Neural crest cell (in vitro differentiated cells): ENCODE measurements at places on chromosomes 7 and 10.

DNA sequence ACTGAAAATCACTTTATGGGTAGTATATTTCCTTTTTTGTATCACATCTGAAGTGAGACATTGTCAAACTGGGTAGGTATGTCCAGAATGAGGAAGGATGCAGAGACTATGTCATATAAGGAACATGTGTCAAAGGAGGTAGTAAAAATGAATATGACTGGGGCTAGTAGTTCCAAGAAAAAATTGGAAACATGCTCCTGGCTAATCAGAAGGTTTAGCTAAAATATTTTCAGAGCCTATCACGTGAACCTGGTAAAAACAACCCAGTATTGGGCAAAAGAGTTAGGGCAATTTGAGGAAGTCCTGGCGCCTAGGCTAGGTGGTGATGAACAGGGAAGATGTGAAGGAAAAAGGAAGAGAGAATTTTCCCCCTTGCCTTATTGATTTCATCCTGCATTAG is 26.4 kb downstream of the ENTPD1 start:
- DNase-seq: no peak

GRCh38 chr7:2018569-2019460 is 213.9 kb downstream of the MAD1L1 start:
- DNase-seq: no peak

DNA sequence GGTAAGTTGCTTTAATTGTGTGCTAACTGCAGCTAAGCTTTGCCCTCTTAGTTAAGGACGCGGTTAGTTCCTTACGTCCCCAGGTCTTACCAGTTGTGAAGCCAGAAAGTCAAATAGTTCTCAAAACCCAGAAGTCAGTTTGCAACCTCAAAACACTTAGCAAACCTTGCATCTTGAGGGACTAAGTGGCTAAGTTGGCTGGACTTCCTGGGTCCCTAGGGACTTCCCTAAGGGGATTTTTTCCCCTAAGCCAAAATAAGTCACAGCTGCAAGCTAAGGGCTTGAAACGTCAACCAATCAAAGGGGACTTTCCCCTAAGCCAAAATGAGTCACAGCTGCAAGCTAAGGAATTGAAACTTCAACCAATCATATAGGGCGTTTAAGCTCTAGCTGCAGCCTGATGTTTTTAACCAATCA is 36.2 kb upstream of the HECW1 start:
- DNase-seq: no peak

DNA sequence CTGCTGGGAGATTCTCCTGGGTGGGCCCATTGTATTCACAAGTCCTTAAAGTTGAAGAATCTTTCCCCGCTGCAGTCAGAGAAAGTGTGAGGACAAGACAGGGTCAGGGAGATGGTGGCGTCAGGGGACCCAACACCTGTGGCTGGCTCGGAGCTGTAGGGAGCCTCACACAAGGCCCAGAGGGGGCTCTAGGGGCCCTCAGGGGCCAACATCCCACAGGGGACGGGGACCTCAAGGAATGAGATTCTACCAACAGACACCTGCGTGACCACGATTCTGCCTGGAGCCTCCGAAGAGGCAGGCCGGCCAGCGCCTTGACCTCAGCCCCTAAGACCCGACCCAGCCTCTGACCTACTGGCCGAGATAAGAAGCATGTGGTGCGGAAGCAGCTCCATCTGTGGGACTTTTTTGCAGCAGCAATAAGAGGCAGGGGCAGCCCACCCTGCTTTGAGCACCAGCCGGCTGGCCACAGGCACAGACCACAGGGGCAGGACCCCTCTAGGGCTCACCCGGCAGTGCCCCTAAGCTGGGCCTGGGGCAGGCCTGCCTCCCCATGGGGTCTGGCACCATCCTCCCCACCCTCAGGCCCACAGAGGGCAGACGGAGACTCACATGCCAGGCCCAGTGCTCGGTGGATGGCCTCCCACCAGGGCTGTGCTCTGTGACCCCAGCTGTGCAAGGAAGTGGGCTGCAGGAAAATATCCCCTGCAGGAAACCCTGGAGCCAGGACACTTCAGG is 13.2 kb downstream of the RASGEF1A start:
- DNase-seq: no peak

GRCh38 chr7:108282427-108282996 is 152.4 kb upstream of the LAMB4 start:
- DNase-seq: no peak

GRCh38 chr7:35988818-35989217 is 164.2 kb upstream of the EEPD1 start:
- DNase-seq: no peak

DNA sequence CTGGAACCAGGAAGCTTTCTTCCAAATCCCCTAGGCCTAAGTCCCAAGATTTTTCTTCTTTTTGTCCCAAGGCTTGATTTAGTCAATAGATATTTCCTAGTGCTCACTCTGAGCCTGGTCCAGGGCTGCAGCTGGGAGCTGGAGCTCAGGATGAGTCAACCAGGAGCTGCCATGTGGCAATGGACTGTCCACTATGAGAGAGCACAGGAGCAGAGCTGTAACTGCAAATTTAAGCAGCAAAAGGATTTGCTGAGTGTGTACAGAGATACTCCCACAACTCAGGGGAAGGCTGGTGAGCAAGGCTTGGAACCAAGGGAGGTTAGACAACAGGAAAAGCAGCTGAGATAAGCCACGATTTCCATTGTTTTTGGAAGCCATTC is 92.1 kb upstream of the CXCL12 start:
- DNase-seq: no peak

DNA sequence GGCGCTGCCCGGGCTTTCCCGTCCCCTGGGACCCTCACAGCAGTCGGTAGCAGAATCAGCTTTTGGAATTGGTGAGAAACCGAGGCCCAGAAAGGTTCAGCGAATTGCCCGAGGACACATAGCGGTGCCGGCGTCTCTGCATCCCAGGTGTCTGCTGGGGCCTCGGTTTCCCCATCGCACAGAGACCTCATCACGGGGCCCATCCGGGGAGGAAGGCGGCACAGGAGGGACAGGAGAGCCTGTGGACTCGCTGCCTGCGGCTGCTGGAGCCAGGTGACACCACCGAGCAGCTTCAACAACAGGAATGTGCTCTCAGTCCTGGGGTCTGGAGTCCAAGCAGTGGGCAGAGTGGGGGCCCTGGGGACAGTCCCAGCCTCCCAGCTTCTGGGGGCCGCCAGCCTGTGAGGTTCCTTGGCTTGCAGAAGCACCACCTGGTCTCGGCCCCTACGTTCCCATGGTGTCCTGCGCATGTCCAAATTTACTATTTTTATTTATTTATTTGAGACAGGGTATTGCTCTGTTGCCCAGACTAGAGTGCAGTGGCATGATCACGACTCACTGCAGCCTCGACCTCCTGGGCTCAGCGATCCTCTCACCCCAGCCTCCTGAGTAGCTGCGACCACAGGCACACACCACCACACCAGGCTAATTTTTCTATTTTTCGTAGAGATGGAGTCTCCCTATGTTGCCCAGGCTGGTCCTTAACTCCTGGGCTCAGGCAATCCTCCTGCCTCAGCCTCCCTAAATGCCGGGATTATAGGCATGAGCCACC is 539 bp upstream of the COX19 start:
- DNase-seq: no peak

GRCh38 chr7:107228291-107228690 is 59.5 kb downstream of the HBP1 start:
- no peak for DNase-seq

- DNase-seq: no peak
These were observed 24.2 kb downstream of the CRTAC1 start for GRCh38 chr10:98006266-98006665.

GRCh38 chr10:46005383-46005782 is 25.0 kb downstream of the NCOA4 start:
- no peak for DNase-seq

DNA sequence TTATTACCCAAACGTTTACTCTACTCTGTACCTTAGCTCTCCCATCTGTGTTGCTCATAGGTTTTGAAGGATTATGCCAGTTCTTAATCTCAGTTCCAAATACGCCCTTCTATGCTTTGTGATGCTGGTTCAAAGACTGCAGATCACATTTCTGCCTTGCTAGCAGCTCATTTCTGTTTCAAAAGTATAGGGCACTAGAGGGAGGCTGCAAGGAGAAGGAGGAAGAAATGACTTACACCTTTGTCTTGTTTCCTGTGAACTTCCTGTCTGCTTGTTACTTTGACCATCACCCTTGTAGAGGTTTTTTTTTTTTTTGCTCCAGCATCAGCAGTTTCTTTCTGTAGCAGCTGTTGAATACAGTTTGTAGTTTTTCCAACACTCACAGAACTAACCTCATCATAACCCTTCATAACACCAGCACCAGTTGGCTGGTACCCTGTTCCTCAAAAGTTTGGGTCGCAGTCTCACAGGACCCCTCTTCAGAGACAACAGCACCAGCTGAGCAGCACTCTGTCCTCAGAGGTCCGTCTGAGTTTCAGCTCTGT is 16.5 kb downstream of the SLK start:
- DNase-seq: no peak
